ENCODE measurements at places on chromosomes 1 and 21.

DNA sequence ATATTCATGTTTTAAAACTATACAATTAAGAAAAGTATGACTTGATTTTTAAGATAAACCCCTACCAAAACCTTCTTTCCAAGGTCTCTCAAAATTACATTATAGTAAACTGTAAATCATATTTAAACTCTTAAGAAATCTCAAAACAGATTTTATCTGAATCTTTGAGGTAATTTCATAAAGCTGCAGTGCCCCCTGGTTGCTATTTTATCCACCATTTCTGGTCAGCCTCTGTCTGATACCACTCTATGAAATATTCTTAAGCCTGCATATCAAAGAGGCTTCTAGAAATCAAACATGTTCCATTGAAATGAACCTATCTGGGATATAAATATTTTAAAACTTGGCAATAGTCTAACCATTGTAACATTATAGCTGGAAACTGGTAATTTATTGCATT lies 317.3 kb downstream of the COL11A1 start:
- DNase-seq, result no peak

GRCh38 chr1:70945251-70945650 lies 102.4 kb downstream of the PTGER3 start:
- DNase-seq, result no peak

GRCh38 chr1:178124115-178124514 lies 30.2 kb downstream of the RASAL2 start:
- no peak for DNase-seq

DNA sequence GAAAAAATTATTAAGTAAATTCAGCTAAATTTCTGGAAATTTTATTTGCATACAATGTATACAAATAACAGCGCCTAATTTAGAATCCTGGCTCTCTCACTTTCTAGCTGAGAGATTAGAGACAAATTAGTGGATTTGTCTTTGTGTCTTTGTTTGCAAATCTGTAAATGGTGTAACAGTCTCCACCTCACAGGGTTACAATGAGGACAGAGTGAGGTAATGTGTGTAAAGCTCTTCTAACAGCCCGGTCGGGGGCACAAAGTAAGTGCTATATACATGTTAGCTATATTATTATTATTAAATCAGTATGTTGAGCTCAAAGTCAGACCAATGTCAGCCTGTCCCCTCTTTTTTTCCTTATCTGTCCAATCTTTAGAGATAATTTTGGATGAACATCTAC lies 5.0 kb upstream of the ADAMTSL4 start:
- DNase-seq, result no peak

GRCh38 chr1:3419415-3420204 lies 34.9 kb upstream of the ARHGEF16 start:
- DNase-seq, result no peak

GRCh38 chr1:105684714-105685113 lies 1371.8 kb upstream of the PRMT6 start:
- DNase-seq, result no peak

DNA sequence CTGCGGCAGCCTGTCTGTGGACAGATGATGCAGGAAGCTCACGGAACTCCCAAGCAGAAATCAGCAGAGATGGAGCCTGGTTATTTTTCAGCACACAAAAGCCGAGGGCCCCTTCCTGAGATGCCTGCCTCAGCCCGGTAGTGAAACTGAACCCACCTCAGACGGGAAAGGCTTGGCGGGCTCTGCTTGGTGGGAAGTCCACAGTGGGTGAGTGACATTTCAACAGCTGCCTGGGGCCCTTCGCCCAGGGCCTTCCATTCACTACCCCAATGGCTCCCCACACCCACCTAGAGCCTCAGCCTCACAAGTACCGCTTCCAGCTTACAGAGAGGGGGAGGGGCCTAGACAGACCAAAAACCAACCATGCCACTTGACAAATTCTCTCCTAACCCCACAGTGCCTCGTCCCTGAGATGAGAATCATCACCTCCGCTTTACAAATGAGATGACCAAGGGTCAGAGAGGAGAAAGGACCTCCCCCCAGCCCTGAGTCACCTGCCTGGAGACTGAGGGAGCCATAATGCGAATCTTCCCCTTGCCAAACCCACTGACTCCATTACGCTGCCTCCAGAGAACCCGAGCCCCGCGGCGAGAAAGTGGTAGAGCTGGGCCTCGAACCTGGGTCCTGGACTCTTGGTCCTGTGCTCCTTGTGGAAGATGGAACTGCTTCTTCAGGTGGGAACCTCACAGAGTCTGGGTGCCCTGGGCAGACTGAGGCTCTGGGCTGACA lies 3.4 kb upstream of the ECE1 start:
- no peak for DNase-seq

- no peak for DNase-seq
Observed at GRCh38 chr1:41913014-41913413, 5.7 kb downstream of the HIVEP3 start.

DNA sequence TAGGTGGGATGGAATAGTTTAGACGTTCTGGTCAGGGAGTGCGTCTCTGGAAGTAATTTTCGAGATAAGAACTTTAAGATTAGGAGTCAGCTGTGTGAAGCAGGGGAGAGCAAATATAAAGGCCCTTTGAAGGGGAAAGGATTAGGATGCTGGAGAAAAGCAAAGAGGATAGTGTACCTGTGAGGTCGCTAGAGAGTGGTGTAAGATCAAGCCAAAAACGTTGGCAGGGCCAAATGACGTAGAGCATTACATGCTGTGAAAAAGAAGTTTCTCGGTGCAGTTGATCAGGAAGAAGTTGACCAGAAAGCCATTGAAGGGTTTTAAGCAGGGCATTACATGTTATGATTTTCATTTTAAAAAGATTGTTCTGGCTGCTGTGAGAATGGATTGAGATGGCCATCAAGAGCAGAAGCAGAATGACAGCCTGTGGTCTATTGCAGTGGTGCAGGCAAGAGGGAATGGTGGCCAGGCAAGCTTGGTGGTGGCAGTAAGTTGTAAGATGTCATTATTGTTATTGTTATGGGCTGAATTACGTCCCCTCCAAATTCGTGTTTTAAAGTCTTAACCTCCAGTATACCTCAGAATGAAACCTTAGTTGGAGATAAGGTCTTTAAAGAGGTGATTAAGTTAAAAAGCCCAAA lies 113.6 kb upstream of the KIF26B start:
- DNase-seq, result no peak

- DNase-seq, result no peak
Observed at GRCh38 chr1:1924386-1924785, 5.3 kb upstream of the TMEM52 start.

DNA sequence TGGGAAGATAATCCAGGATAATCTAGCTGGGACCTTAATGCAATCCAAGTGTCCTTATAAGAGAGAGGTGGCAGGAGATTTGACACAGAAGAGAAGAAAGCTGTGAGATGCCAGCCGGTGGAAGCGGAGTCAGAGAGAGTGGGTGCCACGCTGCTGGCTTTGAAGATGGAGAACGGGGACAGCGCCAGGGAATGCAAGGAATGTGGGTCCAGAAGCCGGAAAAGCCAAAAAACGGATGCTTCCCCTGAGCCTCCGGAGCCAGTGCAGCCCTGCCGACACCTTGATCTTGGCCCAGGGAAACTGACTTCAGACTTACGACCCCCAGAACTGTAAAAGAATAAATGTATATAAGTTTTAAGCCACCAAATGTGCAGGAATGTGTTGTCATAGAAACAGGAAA lies 152.6 kb downstream of the ZNF281 start:
- no peak for DNase-seq

DNA sequence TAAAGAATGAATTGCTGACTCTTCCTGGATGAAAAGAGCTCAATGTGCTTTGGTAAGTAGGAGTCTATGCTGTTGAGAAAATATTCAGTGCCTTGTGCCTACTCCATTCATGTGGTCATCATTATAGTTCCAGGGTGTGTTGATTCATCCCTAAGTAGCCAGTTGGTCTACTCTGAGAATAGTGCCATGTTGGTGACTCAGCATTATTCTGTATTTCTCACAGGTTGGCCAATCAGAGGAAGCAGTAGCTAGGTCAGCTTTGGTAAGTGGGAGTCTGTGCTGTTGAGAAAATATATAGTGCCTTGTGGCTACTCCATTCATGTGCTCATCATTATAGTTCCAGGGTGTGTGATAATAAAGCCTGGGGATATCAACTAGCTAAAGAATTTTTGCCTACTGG lies 397.3 kb downstream of the AGBL4 start:
- no peak for DNase-seq

DNA sequence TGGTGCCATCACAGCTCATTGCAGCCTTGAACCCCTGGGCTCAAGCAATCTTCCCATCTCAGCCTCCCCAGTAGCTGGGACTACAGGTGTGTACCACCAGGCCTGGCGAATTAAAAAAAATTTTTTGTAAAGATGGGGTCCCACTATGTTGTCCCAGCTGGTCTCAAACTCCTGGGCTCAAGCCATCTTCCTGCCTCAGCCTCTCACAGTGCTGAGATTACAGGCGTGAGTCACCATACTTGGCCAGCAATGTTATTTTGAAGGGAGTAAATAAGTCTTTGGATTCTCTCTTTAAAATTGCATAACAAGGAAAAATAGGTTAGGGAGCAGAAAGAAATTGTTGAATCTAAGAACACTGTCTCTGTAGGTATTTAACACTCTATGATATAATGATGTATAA lies 111.3 kb downstream of the RPS6KC1 start:
- no peak for DNase-seq

DNA sequence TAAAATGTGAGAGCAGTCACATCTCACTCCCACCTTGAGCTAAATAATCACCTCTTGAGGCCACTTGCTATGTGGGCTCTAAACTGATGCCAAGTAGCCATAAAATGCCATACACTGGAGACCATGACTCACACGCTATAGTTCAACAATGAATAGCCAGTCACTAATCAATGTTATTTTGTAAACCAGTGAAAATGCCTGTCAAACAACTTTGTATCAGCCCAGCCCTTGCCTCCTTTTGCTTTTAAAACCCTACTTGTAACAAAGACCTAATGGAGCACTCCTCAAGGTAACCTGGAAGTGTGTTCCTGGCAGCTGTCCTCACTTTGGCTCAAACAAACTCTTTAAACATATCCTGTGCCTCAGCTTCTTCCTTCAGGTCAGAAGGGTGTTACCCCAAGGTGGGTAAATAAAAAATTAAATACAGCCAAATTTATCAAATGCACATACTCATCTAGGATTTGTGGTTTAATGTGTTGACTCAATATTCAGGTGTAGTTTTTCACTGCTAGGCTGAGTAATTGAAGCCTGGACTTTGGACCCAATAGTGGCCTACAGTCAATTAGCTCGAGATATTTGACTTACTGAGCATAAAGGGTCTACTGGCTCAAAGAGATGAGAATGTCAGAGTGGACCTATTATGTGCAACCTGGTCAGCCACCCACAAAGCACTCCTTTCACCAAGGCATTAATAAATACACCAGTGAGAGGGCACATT lies 154.3 kb downstream of the COQ8A start:
- DNase-seq, result no peak

DNA sequence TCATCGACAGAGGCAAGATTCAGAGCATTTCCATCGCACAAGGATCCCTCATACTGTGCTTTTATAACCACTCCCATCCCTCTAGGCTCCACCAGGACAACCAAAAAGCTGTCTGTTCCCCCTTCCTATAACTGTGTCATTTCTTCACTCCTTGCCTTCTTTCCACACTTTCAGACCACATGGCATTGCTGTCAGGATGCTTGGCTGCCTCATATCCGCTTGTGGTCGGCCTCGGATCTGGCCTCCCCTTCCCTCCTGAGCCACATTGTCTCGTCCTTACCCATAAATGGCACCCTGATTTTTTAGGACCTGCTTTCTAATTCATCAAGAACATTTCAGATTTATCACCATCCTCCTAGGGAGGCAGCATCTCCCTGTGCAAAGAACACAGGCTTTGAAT lies 80.5 kb downstream of the HIVEP3 start:
- no peak for DNase-seq

DNA sequence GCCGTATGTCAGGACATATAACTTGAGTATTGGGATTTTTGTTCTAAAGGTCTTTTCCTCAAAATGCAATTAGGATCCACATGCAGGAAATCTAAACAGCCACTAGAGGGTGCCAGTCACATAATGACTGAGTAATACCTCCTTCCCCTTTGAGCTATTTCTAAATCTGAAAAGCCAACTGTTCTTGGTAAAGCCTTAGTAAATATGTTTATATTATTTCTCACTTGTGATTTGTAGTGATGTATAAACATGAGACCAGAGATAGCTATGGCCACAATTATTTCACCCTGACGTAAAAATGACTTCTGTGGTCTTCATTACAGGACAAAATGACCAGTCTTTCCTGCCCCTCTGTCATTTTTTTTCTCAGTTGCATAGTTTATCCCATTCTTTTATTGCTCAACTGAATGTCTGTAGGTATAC lies 41.0 kb upstream of the DR1 start:
- no peak for DNase-seq

- DNase-seq, result no peak
Observed at GRCh38 chr21:42189860-42190485, 29.0 kb upstream of the ABCG1 start.

DNA sequence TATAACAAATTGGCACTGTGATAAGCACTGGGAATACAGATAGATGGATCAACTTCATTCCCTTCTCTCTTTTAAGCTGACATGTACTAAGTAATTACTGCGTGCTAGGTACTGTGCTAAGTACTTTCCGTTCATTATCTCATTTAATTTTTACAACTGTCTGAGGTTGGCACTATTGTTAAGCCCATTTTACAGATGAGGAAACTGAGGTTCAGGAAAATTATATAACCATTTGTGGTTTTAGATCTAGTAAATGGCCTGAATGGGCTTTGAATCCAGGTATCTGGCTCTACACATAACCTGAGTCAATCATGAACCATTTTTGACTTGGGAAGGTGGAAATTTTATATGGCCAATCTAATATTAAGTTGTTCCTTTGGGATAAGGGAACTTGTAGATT lies 3.6 kb upstream of the HMGCS2 start:
- DNase-seq, result no peak

DNA sequence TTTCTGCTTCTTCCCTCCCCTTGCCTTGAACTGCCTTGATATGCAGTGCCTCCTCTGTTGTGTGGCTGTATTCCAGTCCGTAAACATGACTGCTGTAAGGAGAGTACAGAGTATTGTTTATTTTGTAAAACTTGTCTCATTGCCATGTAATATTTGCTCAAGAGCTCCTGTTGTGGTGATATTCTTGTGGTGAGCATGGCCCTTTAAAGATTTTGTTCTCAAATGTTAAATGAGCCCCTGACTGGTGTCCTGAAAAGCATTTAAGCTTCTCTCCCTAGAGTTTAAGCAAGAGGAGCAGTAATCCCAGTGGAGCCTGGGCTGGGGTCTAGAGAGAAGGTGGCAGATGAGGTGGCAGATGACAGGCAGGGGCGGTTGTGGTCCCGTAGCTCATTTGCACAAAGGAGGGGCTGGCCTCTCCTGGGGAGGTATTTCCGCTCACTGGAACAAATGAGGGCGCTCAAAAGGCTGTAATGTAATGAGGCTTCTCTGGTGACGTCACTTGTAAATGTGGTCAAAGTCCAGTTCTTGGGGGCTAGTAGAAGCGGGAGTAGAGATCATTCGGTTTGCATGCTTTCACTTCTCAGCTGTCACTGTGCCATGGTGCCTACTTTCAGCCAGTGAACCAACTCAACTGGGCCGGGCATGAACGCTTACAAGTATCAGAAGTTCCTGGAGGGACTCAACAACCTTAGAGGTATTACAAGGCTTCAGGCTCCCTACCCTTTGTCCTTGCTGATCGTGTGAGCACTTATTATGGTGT lies 46.0 kb upstream of the MACF1 start:
- no peak for DNase-seq
